ENCODE measurements at places on chromosomes 4 and X. TPM values are rescaled to one million over a fixed set of nuclear protein-coding genes. Genes with fewer than 3 reads are reported as not detected.

Gene TSC22D3
- total RNA-seq, result 1.5 TPM

Gene TCEAL5
- not detected for total RNA-seq

Gene F8A2
- total RNA-seq, result not detected

- no peak for DNase-seq
These were observed 705.9 kb upstream of the AGA start for GRCh38 chr4:178148106-178148505.

Measured in K562 (cell line).